ENCODE measurements at places on chromosomes 3 and 15.

DNA sequence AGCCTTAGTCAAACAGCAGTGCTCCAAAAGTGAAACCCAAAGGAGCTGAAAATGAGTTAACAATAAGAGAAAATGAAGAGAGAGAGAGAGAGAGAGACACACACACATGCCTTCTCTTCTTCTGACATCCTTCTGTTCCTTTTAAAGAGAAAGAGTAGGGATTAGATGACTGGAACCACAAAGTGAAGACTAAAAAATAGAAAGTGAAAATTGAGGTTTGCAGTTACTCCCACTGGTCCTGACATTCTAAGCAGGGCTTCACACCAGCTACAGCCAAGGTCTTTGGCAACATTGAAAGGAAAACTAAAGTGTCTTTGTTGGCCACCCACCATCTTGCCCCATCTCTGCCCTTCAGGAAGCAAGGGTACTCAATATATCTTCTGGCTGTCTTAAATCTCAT lies 59.2 kb downstream of the USP50 start:
- DNase-seq = no peak

DNA sequence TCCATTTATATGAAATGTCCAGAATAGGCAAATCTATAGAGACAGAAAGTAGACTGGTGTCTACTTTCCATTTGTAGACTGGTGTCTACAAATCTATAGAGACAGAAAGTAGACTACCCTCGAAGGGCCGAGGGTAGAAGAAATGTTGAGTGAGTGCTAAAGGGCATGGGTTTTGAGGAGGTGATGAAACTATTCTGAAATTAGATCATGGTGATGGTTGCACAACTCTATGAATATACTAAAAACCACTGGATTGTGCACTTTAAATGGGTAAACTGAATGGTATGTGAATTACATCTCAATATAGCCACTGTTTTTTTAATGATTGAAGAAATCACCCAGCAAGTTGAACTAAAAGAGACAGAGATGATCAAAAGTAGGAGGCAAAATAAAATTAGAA lies 27.9 kb downstream of the TP53BP1 start:
- DNase-seq = no peak

DNA sequence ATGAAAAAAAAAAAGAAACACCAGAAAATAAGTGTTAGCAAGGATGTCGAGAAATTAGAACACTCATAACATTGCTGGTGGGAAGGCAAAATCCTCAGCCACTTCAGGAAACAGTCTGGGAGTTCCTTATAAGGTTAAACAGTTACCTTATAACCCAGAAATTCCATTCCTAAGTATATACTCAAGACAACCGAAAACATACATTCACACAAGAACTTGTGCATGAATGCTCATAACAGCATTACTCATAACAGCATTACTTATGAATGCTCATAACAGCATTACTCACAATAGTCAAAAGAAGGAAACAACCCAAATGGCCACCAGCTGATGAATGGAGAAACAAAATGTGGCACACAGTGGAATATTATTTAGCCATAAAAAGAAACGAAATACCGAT lies 34.8 kb upstream of the DCP1A start:
- DNase-seq = no peak

DNA sequence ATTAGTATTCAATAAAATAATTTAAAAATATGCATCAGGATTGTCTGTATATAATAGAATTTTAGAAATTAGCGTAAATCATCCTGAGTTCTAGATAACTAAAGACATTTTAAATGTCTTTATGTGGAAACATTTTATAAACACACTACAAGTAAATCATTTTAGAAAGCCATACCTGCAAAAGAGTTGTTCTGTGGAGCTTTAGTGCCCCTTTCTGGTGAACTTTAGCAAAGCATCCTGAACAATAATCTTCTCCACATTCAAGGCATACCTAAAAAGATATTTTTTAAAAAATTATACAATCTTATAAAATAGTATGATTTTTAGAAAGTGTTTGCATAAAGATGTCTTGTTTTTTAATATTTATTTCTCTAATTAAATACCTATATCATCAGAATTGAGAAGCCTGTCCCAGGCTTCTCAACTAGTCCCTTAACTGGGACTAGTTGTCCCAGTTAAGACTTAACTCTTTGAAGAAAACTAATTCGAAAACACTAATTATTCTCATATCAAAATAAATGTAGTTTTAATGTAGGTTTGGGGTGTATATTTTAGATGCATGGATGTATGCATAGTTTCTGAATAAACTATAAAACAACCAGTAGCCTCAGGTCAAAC lies 29.7 kb downstream of the ZBBX start:
- DNase-seq = no peak

- no peak for DNase-seq
Observed at GRCh38 chr15:66886686-66887273, 178.6 kb upstream of the SMAD3 start.

Measured in NCI-H1436 treated with DMSO at 0.1 percent for 48 hours (cell line).